ENCODE measurements at places on chromosomes 16 and 17.

- no peak for DNase-seq
Measured at GRCh38 chr16:17557949-17558348, 87.2 kb upstream of the XYLT1 start.

GRCh38 chr16:89822188-89823086 lies 5.8 kb upstream of the SPIRE2 start:
- DNase-seq, result no peak

- no peak for DNase-seq
Measured at GRCh38 chr17:77769215-77769614, 189.3 kb upstream of the TNRC6C start.

DNA sequence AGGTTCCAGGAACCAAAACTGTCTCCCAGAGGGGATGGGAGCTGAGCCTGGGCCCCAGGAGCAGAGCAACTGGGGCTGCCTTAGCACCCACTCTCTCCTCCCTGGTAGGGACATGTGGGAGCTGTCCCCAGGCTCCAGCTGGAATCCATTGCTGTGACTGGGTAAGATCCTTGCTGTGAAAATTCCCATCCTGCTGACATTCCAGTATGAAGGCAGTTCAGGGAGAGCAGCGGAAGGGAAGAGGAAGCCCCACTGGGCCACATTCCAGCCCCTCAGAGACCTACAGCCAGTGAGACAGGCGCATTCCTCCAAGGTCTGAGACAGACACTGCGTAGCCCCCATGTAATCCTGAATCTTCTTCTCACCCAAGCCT lies 24.2 kb downstream of the MYO18A start:
- DNase-seq, result no peak

DNA sequence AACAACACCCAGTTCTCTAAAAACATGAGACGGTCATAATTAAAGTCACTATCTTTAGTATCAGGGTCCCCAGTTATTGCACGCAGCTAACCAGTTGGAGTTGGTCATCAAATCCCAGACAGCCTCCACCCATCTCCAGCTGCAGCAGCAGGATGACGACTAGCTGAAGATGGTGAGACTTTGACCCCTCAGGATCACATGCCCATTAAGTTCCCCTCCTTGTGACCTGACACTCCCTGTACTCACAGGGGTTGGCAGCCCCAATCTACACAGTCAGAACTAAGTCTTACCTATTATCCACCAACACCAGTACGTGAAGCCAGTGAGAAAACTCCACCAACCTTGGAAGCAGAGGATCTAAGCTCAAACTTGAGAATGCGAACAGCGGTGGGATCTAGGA lies 37.7 kb upstream of the IRX5 start:
- DNase-seq, result no peak

GRCh38 chr17:35731239-35731916 lies at the start of gene RASL10B:
RASL10B (plus strand) TSS chr17:35731639; CDS start chr17:35735185, 3,546 bp downstream.
- DNase-seq, result no peak

GRCh38 chr17:43609613-43610385 lies 51.9 kb downstream of the MEOX1 start:
- no peak for DNase-seq

- DNase-seq, result no peak
Measured at GRCh38 chr16:56986361-56986760, 3.0 kb upstream of the NLRC5 start.

GRCh38 chr17:71023249-71024030 lies 854.1 kb downstream of the KCNJ2 start:
- DNase-seq, result no peak

DNA sequence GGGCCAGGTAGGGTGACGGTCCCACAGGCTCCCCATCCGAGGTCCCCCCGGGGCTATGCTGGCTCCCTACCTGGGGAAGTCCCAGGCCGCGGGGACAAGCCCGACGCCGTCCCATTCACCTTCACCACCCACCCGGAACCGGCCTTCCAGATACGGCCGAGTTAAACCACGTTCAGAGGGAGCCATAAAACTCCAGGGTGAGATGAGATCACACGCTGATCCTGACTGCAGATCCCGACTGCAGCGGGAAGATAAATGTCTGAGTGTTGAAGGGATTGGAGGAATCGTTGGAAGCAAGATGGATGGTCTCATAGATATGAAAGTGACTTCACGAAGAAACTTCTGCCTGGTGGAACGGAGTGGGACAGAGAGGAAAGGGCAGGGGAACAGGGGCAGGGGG lies 13.6 kb upstream of the C1QTNF8 start:
- DNase-seq, result no peak

DNA sequence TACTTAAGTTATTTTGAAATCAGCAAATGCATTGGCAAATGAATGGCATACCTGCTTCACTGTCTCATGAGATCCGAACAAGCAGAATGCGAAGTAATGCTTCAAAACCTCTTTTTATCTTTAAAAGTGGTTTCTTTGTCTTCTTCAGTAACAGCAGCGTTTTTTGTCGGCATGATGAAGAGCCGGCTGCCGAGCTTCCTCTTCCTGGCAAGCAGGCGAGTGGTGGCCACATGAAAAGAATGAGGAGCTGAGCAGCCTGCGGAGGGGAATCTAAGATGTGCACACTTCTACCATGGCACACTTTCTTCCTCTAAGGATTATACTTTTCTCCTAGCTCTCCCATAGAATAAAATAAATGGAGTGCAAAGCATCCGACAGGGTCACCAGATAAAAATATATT lies 42.4 kb upstream of the AKTIP start:
- peak; percentile 54 for DNase-seq

DNA sequence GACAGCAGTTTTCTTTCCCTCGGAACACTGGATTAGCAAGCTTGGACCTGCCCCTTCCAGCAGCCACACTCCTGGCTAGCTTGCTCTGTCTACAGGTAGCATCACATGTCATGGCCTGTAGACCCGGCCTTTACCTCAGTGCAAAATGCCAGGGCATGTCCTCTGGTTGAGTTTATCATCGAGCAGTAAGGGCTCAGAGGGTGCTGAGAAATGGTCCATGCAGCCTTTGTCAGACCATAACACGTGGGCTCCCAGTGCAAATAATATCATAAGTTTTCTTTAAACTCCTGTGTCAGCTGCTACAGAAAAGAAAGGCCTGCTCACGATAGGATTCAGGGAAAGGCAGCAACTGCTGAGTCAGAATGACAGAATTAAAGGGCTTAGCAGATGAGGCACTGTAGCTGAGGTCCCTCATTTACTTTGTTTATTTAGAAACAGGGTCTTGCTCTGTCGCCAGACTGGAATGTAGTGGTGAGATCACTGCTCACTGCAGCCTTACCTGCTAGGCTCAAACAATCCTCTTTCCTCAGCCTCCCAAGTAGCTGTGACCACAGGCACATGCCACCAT lies 8.0 kb upstream of the GNA13 start:
- no peak for DNase-seq

GRCh38 chr16:23502466-23502865 lies 7.8 kb downstream of the GGA2 start:
- DNase-seq, result no peak

- DNase-seq, result no peak
Measured at GRCh38 chr16:89266521-89267134, 49.1 kb downstream of the ZNF778 start.

DNA sequence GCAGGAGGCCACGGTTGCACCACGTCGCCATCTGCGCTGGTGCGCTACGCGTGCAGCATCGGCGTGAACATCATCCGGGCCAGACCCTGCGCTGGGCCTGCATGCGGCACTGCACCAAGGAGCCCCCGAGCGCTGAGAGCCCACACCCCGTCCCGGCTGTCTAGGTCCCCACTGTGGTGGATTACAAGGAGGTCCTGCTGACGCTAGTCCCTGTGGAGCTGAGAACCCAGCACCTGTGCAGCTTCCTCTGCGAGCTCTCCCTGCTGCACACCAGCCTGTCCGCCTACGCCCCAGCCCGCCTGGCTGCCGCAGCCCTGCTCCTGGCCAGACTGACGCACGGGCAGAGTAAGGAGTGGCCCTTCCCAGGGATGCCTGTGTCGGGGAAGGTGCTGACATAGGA lies 10.8 kb upstream of the TEDC2 start:
- DNase-seq, result no peak

- no peak for DNase-seq
Measured at GRCh38 chr17:63635787-63636186, 13.6 kb downstream of the MAP3K3 start.

DNA sequence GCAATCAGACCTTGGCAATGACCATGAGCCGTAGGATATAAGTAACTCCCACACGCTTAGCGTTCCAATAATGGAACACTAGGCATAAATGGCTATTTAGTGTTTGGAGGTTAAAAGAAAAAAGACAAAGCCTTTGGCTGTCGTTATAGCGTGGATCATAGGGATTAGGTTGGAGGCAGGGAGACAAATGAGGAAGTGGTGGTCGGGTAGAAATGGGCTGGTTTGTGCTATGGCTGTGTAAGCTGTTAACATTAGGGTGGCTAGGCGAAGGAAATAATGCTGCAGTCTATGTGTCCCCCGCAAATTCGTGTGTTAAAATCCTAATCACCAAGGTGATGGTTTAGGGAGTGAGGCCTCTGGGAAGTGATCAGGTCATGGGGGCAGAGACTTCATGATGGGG lies 120.4 kb upstream of the IRX6 start:
- no peak for DNase-seq

DNA sequence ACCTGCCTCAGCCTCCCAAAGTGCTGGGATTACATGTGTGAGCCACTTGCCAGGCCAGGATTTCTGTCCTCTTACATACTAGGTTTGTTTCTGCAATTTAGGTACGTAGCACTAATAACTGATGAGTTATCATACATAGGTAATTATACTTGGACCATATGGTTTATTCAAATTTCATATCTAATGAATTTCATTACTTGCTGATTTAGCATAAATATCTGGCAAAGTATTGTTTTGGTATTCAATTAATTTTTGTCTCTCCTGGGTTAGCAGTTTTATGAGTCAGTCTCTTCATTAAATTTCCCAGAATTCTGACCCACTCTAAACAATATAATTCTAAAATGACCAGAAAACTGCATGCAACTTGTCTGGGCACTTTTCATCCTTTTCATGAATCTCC lies 2146.5 kb downstream of the TP53TG3F start:
- DNase-seq, result no peak

GRCh38 chr16:15894571-15895374 lies 6.4 kb upstream of the CEP20 start:
- DNase-seq, result no peak

DNA sequence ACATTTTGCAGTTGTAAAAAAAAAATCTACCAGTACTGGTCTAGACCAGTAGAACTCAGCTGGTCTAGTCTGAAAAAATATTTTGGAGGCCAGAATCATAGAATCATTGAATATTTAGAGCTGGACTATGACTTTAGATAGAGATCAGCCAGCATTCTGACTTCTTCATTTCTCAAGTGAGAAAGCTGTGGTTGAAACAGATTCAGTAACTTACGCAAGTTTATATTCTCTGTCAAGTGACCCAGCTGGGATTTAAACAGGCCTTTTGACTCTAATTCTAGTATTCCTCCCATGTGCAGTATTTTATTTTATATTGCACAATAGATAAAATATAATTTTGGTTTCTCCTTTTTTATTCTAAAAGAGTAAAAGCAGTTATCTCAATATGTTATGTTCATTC lies 4.9 kb downstream of the TNRC6A start:
- DNase-seq, result no peak

DNA sequence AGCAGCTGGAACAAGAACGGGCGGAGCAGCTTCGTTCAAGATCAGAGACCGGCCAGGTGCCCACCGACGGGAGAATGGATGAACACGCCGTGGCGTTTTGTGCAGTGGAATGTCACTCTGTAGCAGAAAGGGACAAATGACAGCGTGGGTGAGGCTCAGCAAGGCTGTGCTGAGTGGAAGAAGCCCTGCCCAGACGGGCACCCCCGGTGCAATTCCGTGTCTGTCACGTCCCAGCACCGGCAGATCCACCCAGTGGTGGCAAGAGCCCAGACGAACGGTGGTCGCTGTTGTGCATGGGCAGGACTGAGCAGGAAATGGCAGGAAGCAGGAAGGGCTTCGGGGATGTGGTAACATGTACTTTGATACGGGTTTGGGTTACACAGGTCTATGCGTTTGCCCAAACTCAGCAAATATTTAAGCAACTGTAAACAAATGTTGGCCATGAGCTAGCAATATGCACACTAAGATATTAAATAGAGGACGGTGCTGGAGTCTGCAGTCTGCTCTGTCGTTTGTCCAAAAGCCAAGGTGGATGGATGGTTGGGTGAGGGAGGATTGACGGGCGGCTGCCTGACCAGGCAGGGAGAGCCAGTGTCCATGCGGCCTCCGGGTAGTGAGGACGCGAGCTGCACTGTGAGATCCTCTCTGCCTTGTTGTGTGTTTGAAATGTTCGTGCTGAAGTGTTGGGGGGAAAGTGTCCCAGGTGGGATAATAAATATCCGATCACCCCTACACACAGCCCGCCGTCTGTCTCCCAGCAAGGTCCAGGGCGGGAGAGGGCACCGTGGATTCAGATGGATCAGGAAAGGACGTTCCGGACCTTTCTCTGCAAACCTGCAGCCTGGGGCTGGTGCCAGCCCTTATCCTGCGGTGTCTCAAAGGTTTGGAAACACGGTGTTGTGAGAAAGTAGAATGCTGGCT lies 48.4 kb downstream of the COX4I1 start:
- no peak for DNase-seq

DNA sequence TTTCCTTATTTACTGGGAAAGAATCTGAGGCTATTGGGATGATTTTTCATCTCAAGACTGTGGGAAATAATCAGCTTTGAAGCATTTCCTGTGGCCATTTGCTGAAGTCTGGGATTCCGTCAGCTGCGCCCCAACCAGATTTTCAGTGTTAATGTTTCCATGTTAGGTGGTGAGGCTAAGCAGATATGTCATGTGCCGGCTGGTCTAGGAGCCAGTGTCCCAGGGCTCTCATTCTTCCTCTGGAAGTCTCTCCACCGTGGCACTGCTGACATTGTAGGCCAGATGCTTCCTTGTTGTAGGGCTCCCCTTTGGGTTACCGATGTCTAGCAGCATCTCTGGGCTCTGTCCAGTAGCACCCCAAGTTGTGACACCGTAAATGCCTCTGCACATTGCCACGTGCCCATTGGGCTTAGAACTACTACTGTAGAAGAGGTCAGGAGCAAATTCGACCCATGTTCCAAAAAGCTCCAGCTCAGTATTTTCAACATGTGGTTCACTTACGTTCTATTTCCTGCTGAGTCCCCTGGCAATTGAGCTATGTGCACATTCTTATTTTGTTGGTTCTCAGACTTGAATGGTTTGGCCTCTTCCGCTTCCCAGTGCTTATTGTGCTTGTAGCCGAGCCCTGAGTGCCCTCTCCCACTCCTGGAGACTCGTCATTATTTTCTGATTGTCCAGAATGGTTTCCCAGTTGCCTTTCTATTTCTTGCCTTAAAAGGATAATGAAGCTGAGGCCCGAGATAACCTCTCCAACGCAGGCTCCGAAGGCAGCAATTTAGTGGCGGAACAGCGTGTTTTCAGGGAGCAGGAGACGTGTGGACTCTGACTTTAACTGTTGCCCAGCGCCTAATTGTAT lies 82.2 kb downstream of the SPECC1 start:
- no peak for DNase-seq

GRCh38 chr16:31214708-31215286 lies 878 bp downstream of the TRIM72 start:
- DNase-seq, result no peak

DNA sequence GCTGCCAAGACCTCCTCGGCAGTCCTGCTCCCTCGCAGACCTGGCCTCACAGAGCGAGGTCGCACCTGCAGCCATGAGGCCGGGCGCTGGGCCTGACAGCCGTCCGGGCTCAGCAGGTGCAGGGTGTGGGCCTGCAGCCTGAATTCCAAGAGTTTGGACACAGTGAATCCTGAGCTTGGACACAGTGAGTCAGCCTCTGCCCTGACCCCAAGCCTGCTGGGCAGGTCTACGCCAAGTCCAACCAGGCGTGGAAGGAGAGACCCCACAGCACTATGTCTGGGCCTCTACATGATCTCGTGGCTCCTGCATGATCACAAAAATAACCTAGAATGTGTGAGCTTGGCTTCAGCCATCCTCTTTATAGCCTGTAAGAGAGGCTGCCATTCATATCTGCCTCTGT lies 121.0 kb downstream of the C16orf95 start:
- no peak for DNase-seq

- DNase-seq, result no peak
Measured at GRCh38 chr17:72189768-72190593, 69.2 kb downstream of the SOX9 start.
